ENCODE measurements at places on chromosomes 5 and 9.
A peak's percentile ranks its signal among the peaks of the same experiment; 100 is the strongest.

DNA sequence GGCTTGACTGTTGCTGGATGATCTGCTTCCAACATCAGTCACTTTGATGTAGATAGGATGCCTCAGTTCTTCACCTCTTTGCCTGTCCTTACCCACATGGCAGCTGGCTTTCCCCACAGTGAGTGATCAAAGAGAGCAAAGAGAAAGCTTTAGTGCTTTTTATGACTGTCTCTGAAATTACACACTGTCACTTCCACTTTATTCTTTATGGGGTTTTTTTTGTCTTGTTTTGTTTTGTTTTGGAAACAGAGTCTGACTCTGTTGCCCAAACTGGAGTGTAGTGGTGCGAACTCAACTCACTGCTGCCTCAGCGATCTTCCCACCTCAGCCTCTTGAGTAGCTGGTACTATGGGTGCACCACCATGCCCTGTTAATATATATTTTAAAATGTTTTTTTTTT lies 32.4 kb upstream of the C5orf24 start:
- no peak for DNase-seq

DNA sequence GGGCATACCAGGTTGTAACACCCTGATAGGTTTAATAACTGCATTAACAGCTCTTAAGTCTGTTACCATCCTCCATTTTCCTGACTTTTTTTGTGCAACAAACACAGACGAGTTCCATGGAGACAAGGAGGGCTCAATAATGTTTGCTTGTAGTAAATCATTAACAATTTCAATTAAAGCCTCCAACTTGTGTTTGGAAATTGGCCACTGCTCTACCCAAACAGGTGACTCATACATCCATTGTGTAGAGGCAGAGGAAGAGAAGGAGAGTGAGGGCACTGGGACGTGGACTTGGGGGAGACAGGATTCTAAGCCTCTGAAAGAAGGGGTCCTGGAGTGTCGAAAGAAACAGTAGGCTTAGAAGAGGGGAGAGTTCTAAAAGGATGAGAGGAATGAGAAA lies 213.6 kb upstream of the KCNN2 start:
- no peak for DNase-seq

GRCh38 chr5:89951876-89952275 lies 457.7 kb downstream of the CETN3 start:
- DNase-seq: no peak

- no peak for DNase-seq
Measured at GRCh38 chr5:14729448-14730385, 65.2 kb downstream of the OTULIN start.

DNA sequence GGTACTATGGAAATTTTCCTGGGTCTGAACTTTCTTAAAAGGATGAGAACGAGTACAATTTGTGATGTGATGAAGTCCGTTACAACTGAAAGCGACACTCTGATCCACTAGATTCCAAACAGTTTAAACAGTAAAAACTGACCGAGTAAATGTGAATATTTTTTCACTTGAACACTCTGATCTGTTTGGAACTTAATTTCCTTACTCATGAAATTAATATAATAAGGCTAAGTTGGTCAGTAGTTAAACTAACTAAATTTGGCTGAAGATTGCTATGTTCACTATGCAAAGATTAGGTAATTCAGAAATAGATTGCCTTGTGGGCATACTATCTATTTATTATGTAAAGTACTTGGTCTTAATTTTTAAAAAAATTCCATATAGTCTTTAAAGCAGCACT lies at the start of gene C9orf57:
TSS of gene C9orf57 (minus strand) at position 101 of the 400 bp plus-strand sequence. CDS start 1,282 bp downstream, outside the sequence.
- DNase-seq: no peak

DNA sequence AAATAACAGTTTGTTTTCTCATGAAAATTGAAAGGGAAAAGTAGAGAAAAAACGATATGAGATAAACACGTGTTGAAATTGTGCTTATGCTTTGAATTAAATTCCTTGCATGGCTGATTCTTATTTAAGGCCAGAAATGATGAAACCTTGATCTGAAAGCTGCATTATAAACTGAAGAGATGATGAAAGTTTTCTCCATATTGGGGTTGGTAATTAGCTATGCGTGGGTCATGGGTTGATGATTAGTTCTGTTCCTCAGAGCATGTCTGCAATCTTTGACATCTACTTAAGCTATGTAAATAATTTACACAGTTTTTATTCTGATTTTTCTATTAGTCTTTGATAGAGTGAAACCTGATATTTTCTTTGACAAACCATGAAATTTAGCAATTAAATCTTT lies 264.1 kb downstream of the CD180 start:
- DNase-seq: no peak

DNA sequence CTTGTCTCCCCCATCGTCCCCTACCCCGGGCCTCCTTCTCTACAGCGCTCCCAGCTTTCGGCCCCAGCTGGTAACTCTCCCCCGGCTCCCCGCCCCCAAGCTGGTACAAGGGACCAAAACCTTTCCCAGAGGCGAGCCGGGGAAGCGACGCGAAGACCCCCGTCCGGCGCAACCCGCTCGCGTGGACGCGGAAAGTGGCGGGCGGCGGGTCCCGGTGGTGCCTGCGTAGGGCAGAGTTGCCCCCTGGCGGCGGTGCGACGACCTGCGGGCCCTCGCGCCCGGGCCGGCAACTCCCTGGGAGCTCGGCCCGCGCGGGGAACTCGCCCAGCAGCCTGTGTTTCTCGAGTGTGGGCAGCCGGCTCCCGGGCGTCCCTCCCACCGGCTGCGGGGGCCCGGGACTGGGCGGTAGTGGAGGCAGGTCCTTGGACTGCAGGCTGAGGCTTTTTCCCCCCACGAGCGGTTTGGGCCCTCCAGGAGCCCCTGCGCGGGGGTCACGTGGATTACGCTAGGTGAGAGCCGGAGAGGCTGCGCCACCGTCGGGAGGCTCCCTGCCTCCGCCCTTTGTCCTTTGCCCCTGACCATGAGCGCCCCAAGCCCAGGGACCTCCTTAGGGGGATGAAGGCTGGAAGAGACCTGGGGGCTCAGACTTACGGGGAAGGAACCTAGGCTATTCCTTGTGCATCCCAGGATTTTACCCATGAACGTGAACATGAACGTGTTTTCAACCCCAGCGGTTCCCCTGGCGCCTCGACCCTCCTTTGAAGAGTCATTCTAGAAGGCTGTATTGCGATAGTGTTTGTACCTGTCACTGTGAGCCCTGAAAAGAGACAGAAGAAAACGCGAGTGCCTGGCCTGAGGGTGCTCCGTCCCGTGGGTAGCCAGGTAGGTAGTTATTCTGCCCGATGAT lies 2.9 kb upstream of the FOXD1 start:
- peak; percentile 40 for DNase-seq

DNA sequence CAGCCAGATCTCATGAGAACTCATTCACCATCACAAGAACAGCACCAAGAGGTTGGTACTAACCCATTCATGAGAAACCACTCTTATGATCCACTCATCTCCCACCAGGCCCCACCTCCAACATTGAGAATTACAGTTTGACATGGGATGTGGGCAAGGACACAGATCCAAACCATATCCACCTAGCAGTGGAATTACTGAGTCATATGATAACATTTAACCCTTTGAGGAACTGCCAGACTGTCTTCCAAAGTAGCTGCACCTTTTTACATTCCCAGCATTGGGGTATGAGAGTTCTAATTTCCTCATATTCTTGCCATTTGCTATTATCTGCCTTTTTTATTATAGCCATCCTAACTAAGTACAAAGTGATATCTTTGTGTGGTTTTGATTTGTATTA lies 51.9 kb downstream of the CTNNA1 start:
- DNase-seq: no peak

DNA sequence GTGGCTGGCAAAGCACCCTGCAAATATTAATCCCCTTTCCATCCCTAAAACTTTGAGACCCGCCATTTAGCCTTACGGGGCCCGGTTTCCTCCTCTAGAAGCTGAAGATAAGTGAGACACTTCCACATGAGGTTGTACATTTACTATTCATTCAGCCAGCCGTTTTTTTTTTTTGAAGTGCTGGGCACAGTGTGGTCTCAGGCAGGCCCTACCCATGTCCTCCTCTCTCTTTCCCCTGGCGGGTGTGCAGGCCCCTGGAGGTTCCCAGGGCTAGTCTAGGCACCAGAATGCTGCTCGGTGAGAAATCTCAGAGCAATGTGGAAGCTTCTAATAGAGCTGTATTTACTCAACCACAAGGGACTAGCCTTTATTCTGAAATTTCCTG lies 107.4 kb upstream of the LARP1 start:
- no peak for DNase-seq

GRCh38 chr9:120926397-120926928 lies at the start of gene TRAF1:
TRAF1 (minus strand) TSS chr9:120926796; CDS start chr9:120926075, 721 bp downstream.
- DNase-seq: no peak

DNA sequence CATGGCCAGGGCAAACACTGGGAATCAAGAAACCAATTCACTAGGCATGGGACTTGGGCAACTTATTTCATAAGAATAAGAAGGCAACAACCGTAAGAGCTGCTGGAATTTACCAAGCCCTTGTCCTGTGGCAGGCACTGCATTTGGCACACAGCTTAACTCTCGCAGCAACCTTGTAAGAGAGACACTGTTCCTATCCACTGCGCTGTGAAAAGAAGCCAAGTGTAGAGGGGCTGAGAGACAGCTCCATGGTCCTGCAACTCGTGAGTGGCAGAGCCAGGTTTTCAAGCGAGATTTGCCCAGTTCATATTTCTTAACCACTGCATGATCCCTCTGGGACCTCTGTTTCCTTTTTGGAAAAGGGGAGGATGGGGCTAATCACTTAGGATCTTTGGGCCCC lies 129.3 kb upstream of the STC2 start:
- no peak for DNase-seq

DNA sequence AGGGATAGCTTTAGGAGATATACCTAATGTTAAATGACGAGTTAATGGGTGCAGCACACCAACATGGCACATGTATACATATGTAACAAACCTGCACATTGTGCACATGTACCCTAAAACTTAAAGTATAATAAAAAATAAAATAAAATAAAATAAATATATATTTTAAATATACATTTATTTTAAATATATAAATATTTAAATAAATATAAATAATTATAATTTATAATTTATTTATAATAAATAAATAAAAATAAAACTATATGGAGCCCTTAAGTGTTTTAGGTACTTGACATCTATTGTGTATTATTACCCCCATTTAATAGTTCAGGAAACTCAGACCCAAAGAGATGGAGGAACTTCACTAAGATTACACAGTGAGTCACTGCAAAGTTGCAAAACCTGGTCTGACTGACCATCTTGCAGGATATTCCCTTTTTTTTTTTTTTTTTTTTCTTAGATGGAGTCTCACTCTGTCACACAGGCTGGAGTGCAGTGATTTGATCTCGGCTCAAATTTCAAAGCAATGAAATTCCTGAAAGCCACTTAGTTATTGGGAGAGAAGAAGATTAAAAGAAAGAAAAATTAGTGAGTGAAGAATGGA lies 5.8 kb upstream of the C5orf52 start:
- no peak for DNase-seq

- DNase-seq: no peak
Measured at GRCh38 chr5:65127161-65127901, 354.4 kb downstream of the ADAMTS6 start.

DNA sequence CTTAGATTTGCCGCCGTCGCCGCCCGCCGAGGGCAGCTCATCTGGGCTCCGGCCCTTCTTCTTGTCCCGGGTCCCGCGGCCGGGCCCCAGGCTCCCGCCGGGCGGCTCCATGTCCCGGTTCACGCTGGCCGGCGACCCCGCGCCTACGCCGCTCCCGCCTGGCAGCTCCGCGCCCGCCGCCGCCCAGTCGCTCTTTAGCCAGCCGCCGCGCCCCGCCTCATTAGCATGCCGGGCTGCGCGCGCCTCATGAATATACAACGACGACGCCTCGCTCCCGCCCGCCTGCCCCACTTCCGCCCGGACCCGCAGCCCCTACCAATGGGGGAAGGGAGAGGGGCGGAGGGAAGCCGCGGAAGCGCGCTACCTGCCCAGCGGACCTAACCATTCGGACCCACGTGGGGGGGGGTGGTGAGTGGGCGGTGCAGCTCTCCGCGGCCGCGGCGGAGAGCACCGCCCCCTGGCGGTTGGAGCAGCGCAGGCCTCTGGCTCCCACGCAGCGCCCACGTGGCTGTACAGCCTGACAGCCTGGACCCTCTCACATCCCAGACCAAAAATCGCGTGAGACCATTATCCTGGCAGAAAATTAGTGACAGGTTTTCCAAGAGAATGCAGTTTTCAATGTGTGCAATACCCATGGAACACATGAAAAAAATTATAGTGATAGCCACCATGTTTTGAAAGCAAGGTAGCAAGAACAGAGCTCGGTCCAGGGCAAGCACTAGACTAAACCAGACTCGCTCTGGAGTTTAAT lies at the start of gene DIAPH1:
TSS of gene DIAPH1 (minus strand) at position 197 of the 751 bp plus-strand sequence. CDS start at position 111, 86 bp downstream.
- DNase-seq: peak; percentile 98

DNA sequence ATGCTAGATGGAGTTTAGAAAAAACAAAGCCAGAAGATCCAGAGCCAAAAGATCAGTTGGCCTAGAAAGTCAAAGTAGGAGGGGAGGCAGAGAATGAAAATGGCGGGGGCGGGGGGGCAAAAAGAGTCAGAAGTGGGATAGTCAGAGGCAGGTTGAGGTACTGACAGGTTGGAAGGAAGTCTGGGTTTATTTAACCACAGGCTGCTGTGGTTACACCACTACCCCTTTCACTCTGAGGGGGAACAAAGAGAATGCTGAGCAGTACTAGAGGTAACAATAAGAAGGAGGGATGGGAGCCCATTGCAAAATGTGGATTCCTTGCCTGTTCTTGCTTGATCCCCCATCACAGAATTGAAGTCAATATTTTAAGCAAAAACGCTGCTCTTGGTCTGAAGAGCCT lies 111.8 kb downstream of the CAVIN4 start:
- DNase-seq: no peak

DNA sequence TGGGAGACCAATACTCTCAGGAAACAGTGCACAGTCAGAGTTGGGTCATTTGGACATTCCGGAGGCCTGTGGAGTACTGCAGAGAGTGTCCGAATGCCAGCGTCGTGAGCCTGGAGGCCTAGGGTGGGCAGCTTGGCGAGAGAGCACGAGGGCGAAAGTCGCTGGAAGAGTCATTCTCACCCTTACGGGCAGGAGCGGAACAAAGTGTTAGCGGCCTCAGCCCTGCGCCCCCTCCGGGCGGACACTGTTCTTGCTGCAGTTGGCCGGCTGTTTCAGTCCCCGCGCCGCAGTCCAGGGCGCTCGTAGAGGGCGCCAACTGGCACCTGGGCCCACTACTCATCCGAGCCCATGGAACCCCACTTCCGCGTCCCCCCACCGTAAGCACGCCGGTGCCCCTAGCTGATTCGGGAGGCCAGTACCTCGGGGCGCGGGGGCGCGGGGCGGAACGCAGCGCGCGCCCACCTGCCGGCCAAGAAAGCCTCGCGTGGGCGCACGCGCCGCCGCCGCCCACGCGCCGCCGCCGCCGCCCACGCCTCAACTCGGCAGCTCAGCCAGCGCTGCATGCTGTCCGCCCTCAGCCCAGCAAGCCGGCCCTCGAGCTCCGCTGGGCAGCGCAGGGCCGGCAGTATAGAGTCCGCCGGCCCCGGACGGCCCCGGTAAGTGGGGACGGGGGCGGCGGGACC lies 99.7 kb upstream of the CCL21 start:
- no peak for DNase-seq
